Mesenteric fat pad (tissue), 1 donor: ENCODE measurements at places on chromosomes 12 and 14.

- no peak for DNase-seq
These were observed 499 bp downstream of the RNASE4 start for GRCh38 chr14:20684662-20685456.

- peak; percentile 0 for DNase-seq
These were observed 4.3 kb downstream of the NFE2 start for GRCh38 chr12:54296393-54297099.

GRCh38 chr12:11904124-11904523, 166.6 kb upstream of the BCL2L14 start:
- no peak for DNase-seq

GRCh38 chr12:94329366-94329765, 130.3 kb downstream of the CEP83 start:
- DNase-seq = no peak
